NCI-H187 (cell line): ENCODE measurements at places on chromosomes 7 and 10.

GRCh38 chr7:149742075-149742701 lies 31.2 kb downstream of the ZNF467 start:
- DNase-seq: peak; percentile 24

DNA sequence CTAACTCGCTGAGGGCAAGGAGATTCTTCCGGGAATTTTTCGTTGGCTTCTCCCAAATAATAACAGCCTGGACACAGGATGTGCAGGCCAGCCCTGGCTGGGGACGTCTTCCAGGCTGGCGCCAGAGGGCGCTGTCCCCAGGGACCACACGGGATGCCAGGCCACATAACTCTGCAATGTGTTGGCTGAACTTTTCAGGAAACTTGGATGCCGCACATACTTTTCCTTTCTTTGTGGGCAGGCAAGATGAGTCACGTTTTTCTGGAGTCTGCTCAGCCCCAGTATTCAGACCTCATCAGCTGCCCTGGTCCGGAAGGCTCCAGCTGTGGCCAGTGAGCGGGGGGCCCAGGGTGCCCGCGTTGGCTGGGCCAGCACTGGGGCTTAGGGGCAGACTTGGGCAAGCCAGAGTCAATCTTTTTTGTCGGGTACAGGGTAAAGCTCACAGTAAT lies 122.7 kb downstream of the PRKAG2 start:
- no peak for DNase-seq

GRCh38 chr7:138873220-138873892 lies 75.4 kb upstream of the ATP6V0A4 start:
- DNase-seq: no peak

DNA sequence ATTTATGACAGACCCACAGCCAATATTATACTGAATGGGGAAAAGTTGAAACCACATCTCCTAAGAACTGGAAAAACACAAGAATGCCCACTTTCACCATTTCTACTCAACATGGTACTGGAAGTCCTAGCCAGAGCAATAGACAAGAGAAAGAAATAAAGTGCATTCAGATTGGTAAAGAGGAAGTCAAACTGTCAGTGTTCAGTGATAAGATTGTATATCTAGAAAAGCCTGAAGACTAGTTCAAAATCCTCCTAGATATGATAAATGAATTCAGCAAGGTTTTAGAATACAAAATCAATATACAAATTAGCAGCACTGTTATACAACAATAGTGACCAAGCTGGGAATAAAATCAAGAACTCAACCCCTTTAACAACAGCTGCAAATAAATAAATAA lies 6.9 kb upstream of the ZNF138 start:
- DNase-seq: no peak

DNA sequence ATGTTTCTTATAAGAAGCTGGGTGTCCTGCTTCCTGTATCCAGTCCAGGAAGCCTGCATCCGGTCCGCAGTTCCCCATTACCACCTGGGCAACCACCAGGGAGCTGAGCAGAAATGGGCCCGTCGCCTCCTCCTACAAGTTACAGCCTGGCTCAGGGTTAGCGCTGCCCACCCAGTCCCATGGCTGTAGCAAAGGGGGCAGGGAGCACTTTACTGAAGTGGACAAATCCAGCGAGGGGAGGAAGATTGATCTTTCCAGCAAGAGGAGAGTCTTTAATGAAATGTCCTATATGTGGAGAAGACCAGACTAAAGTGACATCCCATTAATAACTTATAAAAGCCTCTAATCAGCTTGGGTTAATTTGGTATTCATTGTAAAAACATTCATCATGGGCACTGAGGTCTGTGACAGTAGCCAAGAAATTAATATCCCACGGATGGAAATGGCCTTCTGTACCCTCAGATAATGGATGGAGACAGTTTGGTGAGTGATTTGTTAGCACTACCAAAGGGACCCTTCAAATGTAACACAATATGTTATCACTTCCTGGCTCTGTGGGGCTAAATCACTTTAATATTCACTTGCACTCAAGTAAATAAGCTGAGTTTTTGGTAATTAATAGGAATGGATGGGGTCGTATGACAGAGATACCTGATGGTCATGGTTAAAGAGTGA lies 323.4 kb downstream of the PAXIP1 start:
- DNase-seq: no peak

GRCh38 chr7:116569737-116570136 lies 44.9 kb downstream of the CAV1 start:
- DNase-seq: no peak

- no peak for DNase-seq
Measured at GRCh38 chr10:35387768-35388167, 51.5 kb downstream of the CCNY start.

- no peak for DNase-seq
Measured at GRCh38 chr7:44141221-44141850, at the start of gene MYL7. Gene MYL7 (minus strand): TSS chr7:44141332. CDS start chr7:44141305, 27 bp downstream.

GRCh38 chr7:30678805-30679204 lies 3.5 kb downstream of the CRHR2 start:
- no peak for DNase-seq

DNA sequence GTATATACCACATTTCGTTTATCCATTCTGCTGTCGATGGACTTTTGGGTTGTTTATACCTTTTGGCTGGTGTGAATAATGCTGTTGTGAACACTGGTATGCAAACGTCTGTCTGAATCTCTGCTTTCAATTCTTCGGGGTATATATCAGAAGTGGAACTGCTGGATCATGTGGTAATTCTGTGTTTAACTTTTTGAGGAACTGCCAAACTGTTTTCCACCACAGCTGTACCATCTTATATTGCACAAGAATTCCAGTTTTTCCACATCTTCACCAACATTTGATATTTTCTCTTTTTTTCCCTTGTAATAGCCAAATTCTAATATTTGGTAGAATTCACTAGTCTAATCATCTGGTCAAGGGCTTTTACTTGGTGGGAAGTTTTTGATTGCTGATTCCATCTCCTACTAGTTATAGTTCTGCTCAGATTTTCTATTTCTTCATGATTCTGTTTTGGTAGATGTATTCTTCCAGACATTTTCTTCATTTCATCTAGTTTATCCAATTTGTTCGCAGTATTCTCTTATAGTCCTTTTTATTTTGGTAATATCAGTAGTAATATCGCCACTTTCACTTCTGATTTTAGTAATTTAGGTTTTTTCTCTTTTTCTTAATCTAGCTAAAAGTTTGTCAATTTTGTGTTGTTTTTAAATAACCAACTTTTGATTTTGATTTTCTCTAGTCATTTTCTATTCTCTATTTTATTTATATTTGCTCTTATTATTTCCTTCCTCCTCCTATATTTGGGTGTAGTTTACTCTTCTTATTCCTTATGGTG lies 271.2 kb downstream of the ZEB1 start:
- no peak for DNase-seq

- no peak for DNase-seq
Measured at GRCh38 chr7:28191751-28192150, 11.2 kb upstream of the JAZF1 start.

- no peak for DNase-seq
Measured at GRCh38 chr10:119235356-119235755, 28.0 kb downstream of the GRK5 start.

GRCh38 chr10:77286531-77287508 lies 350.8 kb downstream of the KCNMA1 start:
- DNase-seq: no peak

- DNase-seq: no peak
Measured at GRCh38 chr10:118128675-118129074, 81.9 kb upstream of the RAB11FIP2 start.

- DNase-seq: no peak
Measured at GRCh38 chr7:37770838-37771237, 77.6 kb upstream of the NME8 start.

GRCh38 chr10:2772816-2773631 lies 294.3 kb upstream of the PFKP start:
- peak; percentile 77 for DNase-seq

DNA sequence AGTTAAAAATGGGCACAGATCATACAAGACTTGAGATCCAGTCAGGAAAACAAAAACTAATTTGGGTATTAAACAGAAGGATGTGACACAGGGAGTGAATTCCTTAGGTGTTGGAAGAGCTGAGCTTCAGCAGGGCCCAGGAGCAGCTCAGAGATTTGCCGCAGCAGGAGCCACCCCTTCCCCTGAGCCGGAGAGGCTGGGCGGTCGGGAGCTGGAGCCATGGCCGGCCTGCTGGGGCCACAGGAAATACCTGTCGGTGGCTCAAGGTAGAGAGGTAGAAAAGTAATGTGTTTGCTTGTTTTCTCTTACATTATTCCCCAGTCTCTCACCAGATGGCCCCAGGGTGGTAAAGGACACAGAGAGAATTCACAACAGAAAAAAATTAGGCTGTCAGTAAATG lies 52.2 kb downstream of the DYNC2I1 start:
- no peak for DNase-seq

GRCh38 chr7:69896121-69896520 lies 297.8 kb downstream of the AUTS2 start:
- DNase-seq: no peak

- DNase-seq: no peak
Measured at GRCh38 chr10:121942749-121943416, 15.1 kb upstream of the ATE1 start.

DNA sequence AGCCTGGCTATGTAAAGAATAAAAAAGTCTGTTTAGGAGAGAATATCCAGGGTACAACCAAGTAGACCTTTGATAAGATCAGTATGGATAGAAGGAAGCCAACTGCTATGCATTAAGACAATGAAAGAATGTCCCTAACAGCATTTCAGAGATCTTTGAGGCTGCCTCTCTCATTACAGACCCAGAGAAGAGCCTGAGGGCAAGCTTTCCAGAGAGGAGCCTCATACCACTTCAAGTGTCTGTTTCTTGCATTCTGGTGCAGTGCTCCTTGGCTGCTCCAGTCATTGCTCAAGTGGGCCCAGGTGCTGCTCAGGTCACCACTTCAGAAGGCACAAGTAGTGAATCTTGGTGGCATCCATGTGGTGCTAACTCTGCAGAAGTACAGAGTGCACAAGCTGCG lies 514.0 kb downstream of the PLXDC2 start:
- no peak for DNase-seq

DNA sequence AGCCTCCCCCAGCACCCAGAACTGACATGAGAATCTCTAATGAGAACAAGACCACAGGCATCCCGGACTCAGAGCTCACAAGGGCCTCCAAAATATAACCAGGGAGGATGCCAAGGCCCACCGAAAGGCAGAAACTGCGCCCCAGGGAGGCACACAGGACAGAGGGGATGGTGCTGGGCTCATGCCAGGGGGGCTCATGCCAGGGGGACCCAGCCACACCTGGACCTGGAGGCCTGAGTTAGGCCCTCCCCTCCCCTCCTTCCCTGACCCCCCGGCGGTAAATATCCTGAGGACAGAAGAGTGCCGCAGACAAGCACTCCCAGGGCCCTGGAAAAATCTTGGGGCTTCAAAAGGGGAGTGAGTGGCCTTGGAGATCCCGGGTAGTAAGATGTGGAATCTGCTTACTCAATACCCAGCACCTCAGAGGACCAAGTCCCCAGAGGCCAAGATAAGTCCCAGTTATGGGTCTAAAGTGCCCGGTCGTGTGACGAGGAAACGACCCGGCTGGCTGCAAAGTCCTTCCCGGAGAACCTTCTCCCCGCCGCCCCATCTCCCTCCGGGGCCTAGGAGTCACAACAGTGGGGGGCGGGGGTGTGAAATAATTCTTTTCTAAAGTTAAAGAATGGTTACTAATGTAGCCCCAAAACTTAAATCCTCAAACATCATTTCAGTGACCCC lies 11.9 kb downstream of the PDGFA start:
- DNase-seq: no peak

- DNase-seq: no peak
Measured at GRCh38 chr7:14579971-14580370, 322.6 kb downstream of the DGKB start.

DNA sequence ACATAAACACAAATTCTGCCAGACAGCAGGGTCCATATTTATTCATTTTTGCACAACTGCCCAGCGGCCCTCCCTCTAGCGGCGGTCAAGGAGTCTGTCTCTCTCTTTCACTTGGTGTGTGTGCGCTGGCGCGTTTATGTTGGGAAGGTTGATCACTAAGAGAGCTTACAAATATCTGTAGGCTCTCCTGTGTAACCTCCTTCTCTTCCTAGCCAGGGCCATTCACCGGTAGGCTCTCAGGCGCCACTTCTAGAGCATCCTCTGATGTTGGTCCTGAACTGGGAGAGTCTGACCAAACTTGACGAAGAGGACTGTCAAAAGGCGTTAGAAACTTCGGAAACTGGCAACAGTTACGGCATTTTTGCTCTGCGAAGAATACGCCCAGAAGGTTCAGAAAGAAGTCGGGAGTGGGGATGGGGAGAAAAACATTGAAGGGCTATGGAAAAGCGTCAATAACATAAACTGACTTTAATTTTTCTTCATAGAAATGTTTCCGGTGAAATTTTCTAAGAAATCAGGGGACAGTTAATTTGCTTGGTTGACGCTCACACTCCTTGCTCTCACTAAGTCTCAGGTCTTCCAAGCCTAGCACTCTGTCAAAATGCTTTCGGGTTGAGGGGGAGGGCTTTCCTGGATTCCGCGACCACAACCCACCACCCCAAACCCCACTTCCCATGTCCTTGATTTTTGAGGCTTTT lies 731.1 kb downstream of the ZWINT start:
- DNase-seq: no peak

DNA sequence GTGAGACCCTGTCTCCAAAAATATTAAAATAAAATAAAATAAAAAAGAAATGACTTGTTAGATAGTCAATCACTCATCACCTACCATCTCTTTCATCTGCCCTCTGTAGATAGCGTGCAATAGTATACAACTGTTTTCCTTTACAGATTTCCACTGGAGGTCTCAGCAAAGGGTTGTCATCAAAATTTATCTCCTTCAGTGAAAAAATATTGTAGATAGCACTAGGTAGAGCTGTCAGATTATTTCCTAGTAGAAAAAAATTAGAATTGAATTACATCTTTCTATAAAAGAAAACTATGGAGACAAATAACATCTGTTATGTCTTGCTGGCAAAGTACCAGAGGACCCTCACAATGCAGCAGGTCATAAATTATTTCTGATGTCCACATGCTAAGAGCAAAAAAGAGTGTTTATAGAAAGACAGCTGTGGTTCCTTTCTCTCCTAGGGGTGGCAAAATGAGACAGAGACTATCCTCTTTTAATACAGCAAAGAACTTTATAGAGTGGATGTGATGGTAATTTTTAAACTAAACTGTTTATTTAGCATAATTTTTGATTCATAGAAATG lies 16.3 kb upstream of the CYP51A1 start:
- DNase-seq: no peak

DNA sequence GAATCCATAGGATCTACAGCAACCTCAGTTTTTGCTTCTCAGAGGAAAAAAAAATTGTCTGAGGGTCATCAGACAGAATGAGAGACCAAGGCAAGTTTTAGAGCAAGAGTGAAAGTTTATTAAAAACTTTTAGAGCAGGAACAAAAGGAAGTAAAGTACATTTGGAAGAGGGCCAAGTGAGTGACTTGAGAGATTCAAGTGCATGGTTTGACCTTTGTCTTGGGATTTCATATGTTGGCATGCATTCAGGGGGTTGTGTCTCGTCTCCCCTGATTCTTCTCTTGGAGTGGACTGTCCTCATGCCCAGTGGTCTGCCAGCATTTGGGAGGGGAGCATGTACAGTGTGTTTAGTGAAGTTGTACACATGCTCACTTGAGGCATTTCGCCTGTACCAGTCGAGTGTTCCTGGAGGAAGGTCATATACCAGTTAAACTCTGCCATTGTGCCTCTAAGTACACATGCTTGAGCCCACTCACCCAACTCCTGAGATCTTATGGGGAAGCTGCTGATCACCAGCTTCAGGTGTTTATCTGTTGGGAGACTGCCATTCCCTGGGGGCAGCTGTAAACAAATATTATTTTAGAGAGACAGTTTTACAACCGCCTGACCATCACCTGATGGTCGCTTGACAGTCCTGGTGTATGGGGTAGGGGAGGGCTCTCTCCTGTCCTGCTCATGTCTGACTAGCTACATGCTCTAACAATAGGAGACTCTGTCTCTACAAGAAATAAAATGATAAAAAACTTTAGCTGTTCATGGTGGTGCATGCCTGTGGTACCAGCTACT lies 109.4 kb downstream of the EEPD1 start:
- no peak for DNase-seq
